ENCODE measurements at places on chromosomes 4 and X.

DNA sequence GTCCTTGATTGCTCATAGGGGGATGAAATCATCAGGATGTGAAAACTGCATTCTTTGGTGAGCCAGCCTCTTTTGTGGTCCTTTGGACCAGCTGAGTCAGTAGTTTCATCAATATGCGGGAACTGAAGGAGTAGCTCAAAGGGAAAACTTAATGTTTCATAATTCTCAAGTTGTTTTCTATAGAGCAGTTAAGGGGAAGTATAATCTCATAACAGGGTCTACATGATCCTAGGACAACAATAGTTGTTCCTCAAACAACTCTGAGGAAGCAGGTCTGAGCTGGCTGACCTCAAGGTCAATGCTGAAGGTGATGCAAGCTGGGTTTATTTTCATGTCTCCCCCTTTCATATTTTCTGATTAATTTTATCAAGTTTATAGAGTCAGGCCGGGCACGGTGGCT lies 36.1 kb upstream of the IRF2 start:
- no peak for DNase-seq

- no peak for DNase-seq
These were observed 29.9 kb downstream of the FGFRL1 start for GRCh38 chr4:1041147-1041935.

DNA sequence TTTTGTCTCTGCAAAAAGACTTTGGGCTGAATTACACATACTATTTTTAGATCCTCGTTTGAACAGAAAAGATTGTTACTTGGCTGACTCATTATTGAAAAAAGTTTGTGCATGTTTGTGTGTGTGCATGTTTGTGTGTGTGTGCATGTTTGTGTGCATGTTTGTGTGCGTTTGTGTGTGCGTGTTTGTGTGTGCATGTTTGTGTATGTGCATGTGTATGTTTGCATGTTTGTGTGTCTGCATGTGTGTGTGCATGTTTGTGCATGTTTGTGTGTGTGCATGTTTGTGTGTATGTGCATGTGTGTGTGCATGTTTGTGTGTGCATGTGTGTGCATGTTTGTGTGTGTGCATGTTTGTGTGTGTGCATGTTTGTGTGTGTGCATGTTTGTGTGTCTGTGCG lies 201.1 kb upstream of the FAT1 start:
- DNase-seq: no peak

- DNase-seq: no peak
These were observed 210.1 kb downstream of the FBXW7 start for GRCh38 chr4:152325831-152326230.

- no peak for DNase-seq
These were observed 21.1 kb downstream of the MAGEA10 start for GRCh38 chrX:152117305-152117704.

DNA sequence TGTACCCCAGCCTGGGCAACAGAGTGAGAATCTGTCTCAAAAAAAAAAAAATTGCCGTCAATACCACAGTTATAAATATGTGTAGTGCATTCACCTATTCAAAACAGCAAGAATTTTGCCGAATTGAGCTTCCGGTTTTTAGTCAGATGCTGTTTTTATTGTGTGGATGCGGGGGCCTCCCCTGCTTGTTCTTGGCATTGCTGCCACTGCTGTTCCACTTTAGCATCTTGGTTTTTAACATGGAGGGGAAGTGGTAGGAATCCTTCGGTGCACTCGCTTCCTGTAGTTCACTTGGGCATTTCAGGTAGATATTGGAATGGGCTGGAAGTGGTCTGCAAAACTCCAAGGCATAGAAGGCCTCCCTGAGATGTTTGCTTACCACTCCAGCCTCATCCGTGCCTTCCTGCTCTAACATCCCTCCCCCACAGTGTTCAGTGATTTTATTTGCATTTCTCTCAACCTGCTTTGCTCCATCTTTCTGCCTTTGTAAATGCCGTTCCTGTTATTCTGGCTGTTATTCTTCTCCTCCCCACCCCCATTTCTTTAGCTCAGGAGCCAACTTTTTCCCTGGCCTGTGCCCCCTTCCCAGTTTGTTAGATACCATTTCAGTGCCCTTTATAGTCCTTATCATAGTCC lies 25.5 kb downstream of the MOB1B start:
- DNase-seq: no peak

GRCh38 chr4:148812101-148812500 lies 369.9 kb upstream of the NR3C2 start:
- DNase-seq: no peak

DNA sequence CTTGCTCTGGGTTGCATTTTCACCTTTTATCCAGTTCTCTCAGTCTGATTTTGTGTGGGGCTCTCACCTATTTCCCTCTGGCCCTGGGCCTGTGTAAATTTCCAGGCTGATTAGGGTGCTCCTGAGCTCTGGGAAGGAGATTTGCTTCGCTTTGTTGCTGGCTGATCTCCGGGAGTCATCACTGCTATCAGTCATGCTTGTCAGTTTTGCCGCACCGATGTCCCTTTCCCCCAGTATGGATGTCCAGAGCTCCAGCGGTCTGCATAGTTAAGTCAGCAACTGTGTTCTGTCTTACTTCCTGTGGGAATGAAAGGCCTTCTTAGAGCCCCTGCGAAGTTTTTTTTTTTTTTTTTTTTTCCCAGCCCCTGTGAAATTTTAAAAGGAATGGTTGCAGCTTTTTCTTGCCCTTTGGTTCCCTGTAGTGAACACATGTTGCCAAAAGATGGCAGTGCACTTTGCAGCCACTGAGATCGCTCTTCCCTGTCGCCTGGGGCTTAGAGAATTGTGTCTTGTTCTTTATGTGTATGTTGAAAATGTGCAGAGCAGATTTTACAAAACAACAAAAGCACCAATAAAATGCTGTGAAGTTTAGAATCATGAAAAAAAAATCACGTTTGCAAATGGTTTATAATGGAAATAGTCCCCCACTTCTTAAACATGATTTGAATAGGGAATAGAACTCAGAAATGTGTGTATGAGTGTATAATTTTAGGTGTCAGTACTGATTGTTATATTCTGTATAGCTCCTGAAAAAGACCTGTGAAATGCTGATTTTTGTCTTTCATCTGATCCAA lies 109.1 kb upstream of the SLC4A4 start:
- DNase-seq: no peak

GRCh38 chr4:140085062-140085622 lies 68.8 kb downstream of the MAML3 start:
- DNase-seq: no peak

DNA sequence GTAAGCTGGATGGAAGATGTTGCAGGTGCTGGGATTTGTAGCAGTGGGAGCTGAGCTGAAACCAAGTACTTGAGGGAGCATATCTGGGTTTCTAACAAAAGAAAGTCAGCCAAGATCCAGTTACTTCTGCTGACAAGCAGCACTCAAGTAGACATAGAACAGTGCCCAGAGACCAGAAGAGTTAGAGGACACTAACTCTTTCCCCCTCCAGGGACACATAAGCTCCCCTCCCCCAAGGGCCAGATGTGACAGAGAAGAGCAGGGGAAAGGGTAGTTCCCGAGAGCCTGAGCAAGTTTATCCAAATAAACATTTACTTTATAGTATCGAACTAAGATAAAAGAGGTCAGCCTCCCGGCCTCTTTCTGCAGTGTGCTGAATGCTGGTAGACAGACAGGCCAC lies 12.2 kb downstream of the TRPC3 start:
- DNase-seq: no peak

GRCh38 chr4:109406337-109406931 lies 27.2 kb upstream of the SEC24B start:
- peak; percentile 52 for DNase-seq

GRCh38 chr4:76856243-76857073 lies 41.5 kb downstream of the SOWAHB start:
- DNase-seq: no peak

- no peak for DNase-seq
These were observed 143.6 kb upstream of the FAM47A start for GRCh38 chrX:34275699-34276098.

DNA sequence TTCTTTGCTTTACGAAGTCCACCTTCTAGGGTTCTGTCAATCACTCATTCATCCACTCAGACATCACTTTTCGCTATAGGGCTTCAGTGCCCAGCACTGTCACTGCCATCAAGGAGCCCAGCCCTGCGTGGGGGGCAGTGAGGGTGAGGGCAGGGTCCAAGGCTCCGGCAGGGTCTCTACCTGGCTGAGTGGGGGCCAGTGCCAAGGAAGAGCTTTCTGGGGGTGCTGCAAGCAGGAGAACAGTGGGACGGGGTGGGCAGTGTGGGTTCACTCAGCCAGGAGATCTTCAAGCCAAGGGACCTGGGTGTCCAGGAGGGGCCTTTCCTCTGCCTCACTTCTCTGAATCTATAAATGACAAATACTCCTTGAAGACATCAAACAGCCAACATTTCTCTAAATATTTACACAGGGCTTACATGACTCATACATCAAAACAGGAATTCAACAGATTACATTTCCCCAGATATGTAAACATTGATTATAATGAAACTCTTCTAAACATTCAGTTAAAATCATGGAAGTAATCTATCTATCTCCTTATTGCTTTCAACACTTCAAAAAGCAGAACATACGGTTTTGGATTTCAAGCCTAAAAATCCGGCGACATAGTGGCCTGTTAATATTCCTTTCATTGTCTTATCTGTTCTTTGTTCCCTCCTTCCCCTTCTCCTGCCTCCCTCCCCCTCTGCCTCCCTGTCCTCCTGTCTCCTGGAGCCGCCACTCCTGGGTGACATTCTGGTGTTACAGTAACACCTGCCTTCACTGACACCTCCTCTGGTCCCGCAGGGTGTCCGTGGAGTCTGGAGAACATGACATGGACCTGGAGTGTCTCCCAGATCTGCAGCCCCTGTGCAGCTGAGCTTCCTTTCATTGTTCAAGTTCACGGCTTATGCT lies 94.4 kb upstream of the ADRA2C start:
- no peak for DNase-seq

GRCh38 chrX:46704767-46705386 lies 54.0 kb downstream of the SLC9A7 start:
- DNase-seq: peak; percentile 30

- DNase-seq: no peak
These were observed 69.2 kb downstream of the PTCHD1 start for GRCh38 chrX:23403849-23404248.

DNA sequence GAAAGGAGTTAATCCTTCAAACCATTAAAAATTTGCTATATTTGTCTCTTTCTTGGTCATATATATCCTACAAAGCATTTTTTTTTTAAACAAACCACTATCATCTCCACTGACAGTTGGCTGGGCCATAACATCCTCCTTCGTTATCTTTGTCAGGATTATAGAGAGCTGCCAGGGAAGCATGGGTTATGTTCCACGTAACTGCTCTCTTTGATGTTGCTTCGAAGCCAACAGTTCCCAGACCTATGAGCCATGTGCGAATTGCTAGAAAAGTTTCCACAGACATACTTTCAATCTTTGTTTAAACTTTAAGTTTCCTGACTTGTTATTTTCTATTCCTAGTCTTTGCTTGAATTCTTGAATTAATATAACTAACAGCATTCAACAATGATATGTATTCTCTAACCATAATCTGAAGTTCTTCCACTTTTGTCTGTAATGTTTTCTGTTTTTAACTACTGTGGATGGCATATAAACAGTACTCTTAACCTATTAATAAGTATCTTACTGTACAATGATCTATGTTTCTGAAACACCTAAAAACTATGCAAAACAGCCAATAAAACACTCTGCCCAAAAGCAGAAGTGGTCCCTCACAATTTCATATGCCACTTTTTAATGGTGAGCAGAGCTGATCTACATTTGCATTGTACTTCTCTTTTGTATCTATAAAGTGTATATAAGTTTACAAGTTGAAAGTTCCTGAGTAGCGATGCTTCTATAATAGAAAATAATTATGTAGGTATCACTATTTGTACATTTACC lies 37.9 kb downstream of the EREG start:
- DNase-seq: no peak

DNA sequence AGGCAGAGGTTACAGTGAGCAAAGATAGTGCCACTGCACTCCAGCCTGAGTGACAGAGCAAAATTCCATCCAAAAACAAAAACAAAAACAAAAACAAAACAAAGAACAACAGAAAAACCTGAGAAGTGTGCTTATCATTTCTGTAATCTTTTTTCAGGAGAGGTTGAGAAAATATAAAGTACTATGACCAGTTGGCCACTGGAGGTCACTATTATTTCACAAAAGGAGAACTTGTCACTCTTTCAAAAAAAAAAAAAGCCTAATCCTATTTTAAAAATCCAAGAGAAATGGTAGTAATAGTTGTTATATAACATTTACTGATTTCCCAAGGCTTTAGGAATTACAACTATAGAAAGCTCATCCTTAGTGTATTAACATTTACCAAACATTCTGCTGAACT lies 24.9 kb upstream of the RNF150 start:
- DNase-seq: no peak

- no peak for DNase-seq
These were observed 73.2 kb downstream of the HOPX start for GRCh38 chr4:56607926-56608325.

GRCh38 chr4:80014531-80014930 lies 58.5 kb downstream of the ANTXR2 start:
- no peak for DNase-seq

DNA sequence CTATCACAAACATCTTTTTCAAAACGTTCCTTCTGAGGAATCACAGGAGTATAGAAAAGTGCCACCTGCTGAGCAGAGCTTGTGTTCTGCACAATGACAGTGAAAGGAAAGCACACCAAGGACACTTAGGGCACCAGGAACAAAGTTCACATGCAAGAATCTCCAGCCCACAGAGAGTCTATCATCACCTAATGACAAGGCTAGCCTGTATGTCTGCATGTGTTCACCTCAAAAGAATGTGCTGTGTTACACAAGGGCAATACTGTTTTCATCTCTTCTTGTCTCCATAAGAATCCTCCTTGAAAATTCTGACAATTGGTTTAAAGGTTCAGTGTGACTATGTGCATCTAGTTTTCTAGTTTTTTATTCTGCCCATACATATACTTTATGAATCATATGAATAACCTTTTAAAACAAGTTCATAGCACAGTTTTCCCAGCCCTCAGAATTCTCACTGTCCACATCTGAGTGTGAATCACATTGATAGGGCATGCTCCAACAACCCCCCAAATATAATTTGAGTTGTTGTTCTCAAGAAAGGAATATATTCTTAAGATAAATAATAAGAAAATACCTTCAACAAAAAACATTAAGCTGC lies 118.0 kb downstream of the PWWP3B start:
- no peak for DNase-seq

DNA sequence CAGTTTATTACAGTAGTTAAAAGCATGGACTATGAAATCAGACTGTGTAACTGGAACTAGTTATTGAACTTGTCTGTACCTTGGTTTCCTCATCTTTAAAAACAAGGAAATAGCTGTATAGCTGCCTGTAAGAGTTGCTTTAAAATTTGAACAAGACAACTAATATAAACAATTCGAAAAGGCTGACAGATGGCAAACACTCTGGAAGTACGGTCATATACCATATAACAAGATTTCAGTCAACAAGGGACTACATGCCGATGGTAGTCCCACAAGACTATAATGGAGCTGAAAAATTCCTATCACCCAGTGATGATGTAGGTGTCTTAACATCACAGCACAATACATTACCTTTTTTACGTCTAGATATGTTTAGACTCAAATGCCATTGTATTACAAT lies 78.7 kb downstream of the CNOT6L start:
- DNase-seq: no peak

DNA sequence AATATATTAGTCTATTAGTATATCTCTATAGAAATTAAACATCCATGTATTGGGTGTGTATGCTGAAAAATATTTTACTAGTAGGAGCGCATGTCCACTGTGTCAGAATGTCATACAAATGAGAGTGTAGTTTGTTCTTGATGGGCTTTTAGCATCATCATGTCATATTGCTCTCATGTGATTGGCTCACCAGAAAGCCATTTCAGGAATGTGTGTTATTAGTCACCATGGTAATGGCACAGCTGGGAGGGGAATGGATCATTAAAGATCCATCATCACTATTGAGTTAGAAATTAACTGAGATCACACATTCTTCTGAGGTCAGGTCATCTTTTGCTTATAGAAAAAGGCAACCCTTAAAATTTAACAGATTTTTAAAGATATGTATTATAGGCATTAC lies 77.3 kb downstream of the PHEX start:
- no peak for DNase-seq

All from CD4-positive, alpha-beta T cell treated with Interleukin-4 for 4 hours (primary cell).